ENCODE measurements at places on chromosomes 5 and 9.

- ATAC-seq, result no peak
Measured at GRCh38 chr5:92809855-92810465, 771.1 kb downstream of the NR2F1-AS1 start.

GRCh38 chr9:90442723-90443122 is 199.9 kb downstream of the DIRAS2 start:
- no peak for ATAC-seq

DNA sequence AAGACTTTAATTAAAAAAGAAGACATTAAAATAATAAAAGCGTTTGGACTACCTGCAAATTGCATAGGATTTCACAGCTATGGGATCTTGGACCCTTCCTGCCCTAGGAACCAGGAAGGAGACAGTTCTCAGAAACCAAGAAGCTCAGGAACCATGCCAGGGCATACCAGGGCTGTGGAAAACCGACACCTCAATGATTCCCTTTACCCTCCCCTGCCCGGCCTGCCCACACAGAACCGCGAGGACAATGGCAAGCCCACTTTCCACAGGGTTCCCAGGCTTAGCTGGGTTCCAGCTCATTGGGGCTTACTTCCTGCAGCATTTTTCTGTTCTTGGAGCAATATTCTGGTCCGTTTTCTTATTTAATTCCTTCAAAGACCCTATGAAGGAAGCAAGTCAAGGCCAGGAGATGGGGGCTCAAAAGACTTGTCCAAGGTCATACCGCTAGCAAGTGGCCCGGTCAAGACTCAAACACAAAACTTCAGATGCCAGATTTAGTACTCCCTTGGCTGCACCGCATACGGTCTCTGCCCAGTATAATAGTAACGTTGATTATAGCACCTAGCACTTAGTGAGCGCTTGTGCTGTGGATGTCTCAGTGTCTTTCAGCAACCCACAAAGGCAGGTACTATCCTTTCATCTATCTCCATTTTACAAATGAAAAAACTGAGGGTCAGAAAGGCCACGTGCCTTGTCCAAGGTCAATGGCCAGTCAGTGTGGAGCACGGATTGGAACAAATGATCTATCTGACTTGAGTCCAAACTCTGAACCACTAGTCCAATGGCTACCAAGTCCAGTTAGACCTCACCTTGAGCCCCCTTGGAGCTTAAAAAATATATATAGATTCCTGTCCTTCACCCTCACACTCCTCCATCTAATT is 6.8 kb downstream of the FAT2 start:
- ATAC-seq, result peak; percentile 9

GRCh38 chr9:136216541-136217244 is 11.8 kb upstream of the LHX3 start:
- ATAC-seq, result no peak

- no peak for ATAC-seq
Measured at GRCh38 chr9:138049779-138050471, 172.3 kb downstream of the CACNA1B start.

DNA sequence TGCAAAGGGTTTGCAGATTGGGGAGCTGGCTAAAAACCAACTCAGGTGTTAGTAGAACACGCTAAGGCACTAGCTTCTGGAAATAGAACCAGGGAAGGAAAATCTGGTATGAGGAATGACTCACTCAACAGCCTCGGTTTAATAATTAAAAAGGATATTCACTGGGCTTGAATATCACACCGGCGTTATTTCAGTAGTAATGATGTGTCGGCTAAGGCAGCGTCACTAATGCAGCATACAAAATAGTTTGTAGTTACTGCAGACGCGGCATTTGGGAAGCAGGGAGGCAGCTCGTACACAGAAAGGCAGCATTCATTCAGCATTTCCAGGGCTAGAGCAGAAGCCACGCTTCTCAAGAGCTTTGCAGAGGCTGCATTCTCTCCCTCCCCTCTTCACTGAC is 1.7 kb downstream of the ADRA1B start:
- ATAC-seq, result no peak

DNA sequence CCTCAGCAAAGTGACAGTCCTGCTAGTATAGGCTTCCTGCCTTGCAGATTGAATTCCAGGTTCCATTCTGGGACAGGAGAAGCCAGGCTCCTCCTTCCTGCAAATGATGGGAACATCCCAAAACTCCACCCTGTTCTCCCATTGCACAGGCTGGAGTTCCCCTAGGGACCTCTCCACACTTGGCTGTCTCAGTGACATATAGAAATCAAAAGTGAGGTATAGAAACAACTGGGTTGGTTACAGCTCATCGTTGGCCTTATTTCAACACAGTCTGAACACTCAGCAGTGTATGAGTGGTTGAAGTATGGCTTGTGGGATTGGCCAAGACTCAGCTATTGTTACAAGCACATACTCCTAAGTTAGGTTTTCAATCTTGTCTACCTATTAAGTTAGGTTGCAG is 157.8 kb upstream of the FTMT start:
- no peak for ATAC-seq

GRCh38 chr9:111176511-111176910 is 138.2 kb upstream of the LPAR1 start:
- ATAC-seq, result no peak

GRCh38 chr9:37408933-37409710 is 13.4 kb upstream of the GRHPR start:
- ATAC-seq, result peak; percentile 75

- ATAC-seq, result no peak
Measured at GRCh38 chr9:114149765-114150340, 5.5 kb upstream of the COL27A1 start.

DNA sequence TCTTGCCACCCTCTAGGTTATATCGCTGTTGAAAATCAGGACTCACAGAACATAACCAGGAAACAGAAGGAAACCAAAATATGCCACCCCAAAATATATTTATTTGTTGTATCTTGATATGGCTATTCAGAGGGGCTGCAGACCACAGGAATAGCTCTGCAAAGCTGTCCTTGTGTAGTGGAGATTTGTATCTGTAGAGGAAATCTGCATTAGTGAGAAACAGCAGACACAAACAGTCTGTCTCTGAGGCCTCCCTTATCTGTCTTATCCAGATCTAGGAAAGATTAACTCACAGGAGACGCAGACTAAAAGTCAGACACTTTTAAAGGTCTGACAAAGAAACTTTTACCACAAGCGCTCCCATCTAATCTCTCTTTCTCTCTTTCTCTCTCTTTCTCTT is 54.1 kb upstream of the CEMIP2 start:
- ATAC-seq, result no peak

- ATAC-seq, result peak; percentile 35
Measured at GRCh38 chr5:87899721-87900131, 368.9 kb downstream of the TMEM161B start.

DNA sequence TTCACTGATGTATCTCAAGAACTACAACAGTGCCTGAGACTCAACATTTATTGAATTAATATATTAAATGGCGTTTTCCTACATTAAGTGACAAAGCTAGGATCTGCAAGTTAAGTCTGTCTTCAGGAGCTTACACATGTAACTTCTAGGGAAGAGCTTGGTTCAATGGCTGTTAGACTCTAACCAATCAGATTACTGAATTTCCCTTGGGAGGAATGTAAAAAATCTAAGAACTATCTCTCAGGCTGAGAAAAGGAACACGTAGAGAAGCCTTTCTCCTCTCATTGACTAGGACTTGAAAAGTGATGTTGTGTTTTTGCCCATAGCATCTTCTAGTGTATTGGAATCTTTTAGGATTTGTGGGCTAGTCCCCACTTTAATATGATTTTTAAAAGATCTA is 53.6 kb downstream of the CCNH start:
- no peak for ATAC-seq

- ATAC-seq, result no peak
Measured at GRCh38 chr9:9847750-9848149, 765.1 kb downstream of the PTPRD start.

- peak; percentile 88 for ATAC-seq
Measured at GRCh38 chr9:112447283-112447761, 39.3 kb upstream of the KIAA1958 start.

DNA sequence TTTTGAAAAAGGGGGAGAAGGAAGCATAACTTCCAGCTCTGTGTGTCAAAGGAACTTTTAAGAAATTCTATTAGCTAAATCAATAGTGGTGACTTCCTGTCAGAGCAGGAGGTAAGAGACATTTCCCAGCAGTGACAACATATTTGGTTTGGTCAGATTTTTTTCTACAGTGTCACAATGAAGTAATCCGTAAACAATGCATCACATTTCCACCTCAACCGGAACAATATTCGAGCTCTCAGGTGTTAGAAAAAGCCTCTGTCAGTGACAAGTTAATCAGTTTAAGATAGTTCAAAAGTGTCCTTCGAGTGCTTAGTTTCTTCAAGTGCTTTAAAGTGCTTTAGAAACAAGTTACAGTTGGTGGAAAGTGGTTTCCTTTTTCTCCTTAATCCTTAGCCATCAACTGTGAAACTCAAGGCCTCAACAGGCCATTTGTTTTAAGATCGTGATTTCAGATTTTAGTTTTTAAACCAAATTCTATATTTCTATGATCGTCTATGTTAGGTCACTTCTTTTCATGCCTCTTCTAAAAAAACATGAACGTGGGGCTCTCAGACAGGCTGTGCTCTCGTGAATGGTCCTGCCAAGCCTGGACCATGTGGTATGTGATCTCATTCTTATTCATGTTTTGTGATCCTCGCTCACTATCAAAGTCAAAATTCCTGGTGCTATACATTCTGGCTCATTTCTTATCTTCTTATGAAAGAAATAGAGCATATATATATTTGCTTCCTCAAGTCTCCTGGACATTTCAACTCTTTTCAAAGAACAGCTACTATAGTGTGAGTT is 181.9 kb upstream of the HMHB1 start:
- ATAC-seq, result peak; percentile 77

DNA sequence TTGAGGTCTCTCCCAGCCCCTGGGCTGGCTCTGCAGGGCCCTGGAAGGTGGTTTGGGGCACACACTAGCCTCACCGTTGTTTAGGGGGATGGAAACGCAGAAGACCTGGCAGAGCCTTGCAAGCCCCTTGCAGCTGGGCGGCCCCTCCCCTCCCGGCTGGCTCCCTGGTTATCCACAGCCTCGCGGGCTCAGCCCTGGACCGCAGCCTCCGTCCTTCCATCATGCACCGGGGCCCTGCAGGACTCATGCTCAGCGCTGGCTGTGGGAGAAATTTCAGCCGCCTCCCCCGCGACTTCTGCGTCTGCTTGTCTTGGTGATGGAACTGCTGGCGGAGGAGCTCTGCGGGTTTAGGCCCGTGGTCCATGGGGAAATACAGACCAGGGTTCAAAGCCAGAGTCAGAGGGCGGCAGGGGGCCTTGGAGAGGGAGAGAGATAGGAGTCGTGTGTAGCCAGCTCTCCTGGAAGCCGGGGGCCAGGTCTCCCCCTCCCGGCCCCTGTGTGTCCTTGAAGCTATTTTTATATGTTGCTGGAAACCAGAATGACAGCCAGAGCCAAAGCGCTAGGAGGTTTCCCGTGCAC is 75.8 kb upstream of the IER5L start:
- ATAC-seq, result no peak

- ATAC-seq, result no peak
Measured at GRCh38 chr5:68646144-68646543, 430.6 kb downstream of the PIK3R1 start.

- ATAC-seq, result no peak
Measured at GRCh38 chr9:98040212-98040611, 16.3 kb upstream of the NANS start.

GRCh38 chr9:129176701-129177442 is 1.2 kb downstream of the IER5L start:
- no peak for ATAC-seq

GRCh38 chr9:127568618-127568970 is 43.5 kb upstream of the STXBP1 start:
- ATAC-seq, result no peak

GRCh38 chr5:174301848-174302625 is 256.5 kb downstream of the NSG2 start:
- ATAC-seq, result no peak

- peak; percentile 49 for ATAC-seq
Measured at GRCh38 chr5:16410338-16410737, 55.3 kb downstream of the ZNF622 start.

DNA sequence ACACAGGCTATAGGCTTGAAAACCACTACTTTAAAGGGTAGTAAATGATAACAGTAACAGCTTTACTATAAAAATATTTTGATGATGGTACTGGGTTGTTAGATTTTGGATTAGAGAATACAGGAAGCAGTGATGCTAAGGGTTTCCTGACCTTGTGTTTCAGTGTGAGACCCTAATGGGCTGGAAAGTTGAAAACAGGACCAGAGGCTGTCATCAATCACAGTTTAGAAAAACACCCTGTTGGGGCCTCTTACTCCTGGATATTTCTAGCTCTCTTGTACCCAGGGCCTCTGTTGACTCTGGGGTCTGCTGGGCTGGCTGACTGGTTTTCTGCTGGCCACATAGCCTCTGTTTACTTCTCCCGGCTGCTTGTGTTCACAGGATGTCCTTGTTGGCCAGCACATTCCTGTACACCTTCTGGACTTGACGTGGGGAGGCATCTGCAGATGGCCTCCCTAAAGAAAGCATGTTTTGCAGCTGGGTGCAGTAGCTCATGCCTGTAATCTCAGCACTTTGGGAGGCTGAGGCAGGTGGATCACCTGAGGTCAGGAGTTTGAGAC is 21.5 kb downstream of the ACER2 start:
- ATAC-seq, result no peak

- no peak for ATAC-seq
Measured at GRCh38 chr5:77311214-77311571, 100.7 kb downstream of the PDE8B start.

DNA sequence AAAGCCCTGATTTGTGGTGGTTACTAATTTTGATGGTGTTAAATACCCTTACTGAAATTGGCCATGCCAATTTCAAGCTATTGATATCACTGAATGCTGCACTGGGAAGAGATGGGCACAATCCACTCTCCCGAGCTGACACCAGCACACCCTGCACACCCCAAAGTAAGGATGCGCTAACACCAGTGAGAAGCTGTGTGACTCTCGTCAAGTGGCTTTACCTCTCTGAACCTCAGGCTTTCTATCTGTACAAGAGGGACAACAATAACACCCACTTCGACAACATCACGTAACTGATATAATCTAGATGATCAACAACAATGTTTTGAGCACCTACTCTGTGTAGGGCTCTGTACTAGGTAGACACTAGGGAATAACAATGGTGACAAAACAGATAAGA is 8.0 kb upstream of the AKNA start:
- ATAC-seq, result no peak

DNA sequence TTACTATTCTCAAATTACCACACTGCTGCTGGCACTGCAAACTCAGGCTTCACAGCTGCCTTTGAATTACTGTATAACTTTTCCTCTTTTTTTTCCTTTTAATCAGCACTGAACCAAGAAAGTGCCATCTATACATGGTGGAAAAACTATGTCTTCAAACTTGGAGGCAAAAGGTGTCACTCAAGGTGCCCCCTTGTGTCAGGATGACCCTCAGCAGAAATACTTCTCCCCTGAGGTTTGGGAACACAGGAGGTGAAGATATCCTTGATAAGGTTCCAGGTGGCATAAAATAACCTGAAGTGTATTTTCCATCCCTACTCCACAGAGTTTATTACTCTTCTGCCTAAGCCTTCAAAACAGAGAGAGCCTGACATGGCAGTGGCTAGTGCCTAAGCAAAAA is 14.5 kb downstream of the FRMD3 start:
- no peak for ATAC-seq

Data from esophagus mucosa (tissue), 1 donor.